NCI-H187 treated with DMSO at 0.1 percent for 48 hours (cell line): ENCODE measurements at places on chromosomes 5 and 9.

DNA sequence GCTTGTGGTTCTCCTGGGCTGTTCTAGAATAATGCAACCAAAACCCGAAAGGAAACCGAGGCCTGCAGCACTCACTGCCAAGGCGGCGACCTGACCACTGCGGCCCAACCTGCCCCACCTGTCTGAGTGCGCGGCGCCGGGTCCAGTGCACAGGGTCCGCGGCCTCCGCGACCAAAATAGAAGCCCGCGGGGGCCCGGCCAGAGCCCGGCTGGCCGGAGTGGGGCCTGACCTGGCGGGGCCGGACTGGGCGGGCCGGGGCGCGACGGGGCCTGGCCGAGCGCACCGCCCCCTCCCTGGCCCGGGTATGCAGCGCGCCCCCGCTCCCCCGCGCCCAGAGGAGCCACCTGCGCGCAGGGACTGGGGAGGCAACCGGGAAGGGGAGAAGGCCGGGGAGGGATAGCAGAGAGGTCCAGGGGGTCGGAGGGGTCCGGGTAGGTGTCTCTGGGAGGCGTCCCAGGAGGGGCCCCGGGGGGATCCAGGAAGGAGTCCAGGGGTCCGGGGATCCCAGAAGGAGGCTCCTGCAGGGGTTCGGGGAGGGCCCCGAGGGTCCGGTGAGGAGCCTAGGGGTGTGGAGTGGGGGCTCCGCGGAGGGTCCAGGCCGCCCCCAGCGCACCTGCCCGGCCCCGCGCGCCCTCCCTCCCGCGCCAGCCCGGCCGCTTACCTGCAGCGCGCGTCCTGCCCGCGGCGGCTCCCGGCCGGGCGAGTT, 503 bp downstream of the SEMA4D start:
- DNase-seq, result no peak

- DNase-seq, result no peak
Observed at GRCh38 chr9:459491-460444, 245.1 kb downstream of the DOCK8 start.

- no peak for DNase-seq
Observed at GRCh38 chr5:150999704-151000442, 20.5 kb upstream of the GPX3 start.

- DNase-seq, result no peak
Observed at GRCh38 chr9:137955586-137955985, 78.0 kb downstream of the CACNA1B start.

- DNase-seq, result no peak
Observed at GRCh38 chr5:107593009-107593408, 77.7 kb downstream of the EFNA5 start.

DNA sequence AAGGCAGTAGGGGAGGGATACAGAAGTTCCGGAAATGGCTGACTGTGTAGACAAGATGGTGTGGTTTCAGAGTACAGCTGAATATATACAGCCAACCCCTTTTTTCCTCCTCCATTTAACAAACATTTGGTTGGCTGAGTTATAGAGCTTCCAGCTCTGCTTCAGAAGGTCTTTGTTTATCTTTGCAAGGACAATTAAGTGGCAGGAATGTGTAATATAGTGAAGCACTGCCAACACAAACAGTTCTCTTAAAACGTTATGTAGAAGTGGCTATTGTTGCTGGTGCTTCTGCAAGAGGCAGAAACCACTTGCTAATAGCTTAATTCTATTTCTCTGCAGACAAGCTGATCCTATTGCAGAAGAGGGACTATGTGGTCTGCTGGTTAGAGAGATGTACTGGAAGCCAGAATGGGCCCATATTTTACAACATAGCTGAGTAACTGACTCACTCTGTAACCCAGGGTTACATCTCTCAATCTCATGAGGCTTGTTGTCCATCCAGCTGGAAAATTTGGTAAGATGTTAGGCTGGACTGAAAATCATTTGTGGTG, 62.7 kb upstream of the OSMR start:
- peak; percentile 97 for DNase-seq

DNA sequence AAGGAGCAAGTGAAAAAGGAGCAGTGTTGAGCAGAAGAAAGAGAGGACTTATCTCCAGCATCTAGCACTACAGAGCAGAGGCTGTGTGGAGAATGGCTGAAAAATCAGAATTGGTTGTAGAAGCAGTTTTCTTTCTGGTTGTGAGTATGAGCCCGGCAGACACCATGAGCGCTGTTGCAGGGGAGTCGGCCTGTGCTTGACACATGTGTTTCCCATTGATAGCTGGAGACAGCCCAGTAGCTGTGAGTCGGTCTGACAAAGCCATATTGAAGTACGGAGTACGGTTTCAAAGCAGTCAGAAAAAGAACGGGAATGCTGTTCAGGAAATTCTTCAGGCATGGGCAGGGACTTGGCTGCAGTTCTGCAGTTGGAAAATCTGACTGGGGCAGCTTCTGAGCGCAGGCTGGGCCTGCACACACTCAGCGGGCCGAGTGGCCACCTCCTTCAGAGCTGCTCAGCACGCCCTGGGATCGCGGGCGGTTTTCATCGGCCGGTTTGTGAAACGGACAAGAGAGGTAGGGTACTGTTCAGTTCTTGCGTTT, at the start of gene SGCD:
SGCD (plus strand) TSS at position 447 of the 542 bp plus-strand sequence.
- no peak for DNase-seq

- no peak for DNase-seq
Observed at GRCh38 chr5:74540622-74541021, 99.9 kb downstream of the ENC1 start.

DNA sequence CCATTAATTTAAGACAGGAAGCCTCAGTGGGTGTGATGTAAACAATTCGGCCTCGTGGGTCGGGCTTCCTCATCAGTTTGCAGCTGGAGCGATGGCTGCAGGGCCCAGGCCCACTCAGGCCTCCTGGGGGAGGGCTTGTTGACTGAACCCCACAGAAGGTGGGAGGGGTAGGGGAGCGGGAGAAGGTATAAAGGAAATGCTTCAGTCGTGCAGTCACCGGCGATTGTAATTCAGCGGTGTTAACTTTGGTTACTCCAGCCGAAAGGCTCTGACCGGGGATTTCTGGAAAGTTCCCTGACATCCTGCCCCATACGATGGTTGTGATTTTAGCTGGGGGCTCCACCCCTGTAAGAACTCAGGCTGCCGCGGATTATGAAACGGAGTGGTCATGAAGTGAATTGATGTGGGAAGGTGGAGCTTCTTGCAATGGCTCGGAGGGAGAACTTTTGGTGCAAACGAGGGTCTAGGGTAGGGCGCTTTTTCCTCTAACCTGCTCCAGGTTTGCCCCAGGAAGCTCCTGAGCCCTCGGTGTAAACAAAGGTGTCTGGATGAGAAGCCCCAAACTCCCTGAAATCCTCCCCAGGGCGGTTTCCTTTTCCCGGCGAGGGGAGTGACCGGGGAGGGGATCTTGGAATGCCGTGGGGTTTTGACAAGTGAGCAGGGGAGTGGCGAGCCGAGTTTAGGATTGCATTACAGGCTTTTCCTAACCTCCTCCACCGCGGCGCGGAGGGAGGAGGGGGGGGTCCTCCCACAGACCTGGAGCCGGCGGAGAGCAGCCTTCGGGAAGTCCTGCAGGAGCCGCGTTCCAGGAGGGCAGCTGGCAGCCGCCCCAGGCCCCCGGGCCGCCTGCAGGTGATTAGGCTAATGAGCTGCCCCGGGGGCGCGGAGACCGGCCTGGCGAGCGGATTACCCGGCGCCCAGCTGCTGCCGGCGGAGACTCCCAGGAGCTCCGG, 215.5 kb downstream of the PDZD2 start:
- no peak for DNase-seq

GRCh38 chr5:96931605-96932004, 4.3 kb upstream of the LNPEP start:
- no peak for DNase-seq

- no peak for DNase-seq
Observed at GRCh38 chr9:73054091-73054490, 97.6 kb upstream of the ANXA1 start.

GRCh38 chr5:17312358-17312757, 94.9 kb downstream of the BASP1 start:
- DNase-seq, result no peak

- no peak for DNase-seq
Observed at GRCh38 chr5:43543434-43543833, 13.4 kb downstream of the PAIP1 start.

- no peak for DNase-seq
Observed at GRCh38 chr5:6473284-6473683, 24.6 kb downstream of the UBE2QL1 start.

- no peak for DNase-seq
Observed at GRCh38 chr9:88875400-88876120, 115.7 kb upstream of the S1PR3 start.

GRCh38 chr9:25678147-25678666, at the start of gene TUSC1:
Gene TUSC1, minus strand, starts transcription at chr9:25678444. Its CDS starts 132 bp downstream, at chr9:25678312.
- no peak for DNase-seq

- DNase-seq, result no peak
Observed at GRCh38 chr5:4665911-4666310, 474.2 kb upstream of the ADAMTS16 start.

DNA sequence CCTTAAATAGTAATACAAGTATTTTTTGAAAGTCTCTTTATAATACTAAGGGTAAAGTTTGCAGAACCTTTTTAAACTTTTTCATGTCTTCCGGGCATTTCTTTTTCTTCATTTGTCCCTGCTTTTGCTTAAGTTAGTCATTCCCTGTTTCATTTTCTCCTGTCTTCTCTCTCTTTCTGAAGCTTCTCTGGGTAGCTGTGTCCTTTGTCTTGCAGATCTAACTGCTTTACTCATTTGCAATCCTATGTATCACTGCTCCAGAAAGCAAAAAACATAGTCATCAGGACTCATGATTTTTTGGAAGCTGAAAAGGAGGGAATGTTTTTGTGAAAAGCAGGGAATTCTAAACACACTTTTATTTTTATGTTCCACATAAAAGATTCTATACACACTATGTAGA, 301.7 kb downstream of the MRPS30 start:
- no peak for DNase-seq

DNA sequence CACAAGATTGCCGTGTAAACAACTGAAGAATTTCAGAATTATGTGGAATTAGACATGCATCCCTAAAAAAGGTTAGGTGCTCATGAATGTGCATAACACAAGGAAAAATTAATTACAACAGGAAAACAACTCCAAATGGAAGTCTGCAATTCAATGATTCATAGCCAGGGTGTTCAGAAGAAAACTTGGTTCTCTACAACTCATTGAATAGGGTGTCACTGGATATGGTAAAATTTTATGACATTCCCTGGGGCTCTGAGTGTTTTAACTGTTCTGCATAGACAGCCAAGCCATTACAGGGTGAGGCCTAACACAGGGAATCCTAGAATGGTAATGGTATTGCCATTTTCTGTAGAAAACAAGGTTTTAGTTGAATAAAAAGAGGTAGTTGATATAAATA, 24.4 kb upstream of the ZSWIM6 start:
- no peak for DNase-seq

- no peak for DNase-seq
Observed at GRCh38 chr5:143165049-143165880, 238.2 kb downstream of the NR3C1 start.

- no peak for DNase-seq
Observed at GRCh38 chr5:4817767-4818166, 322.4 kb upstream of the ADAMTS16 start.

GRCh38 chr9:113178087-113178486, 27.3 kb downstream of the SLC31A2 start:
- DNase-seq, result no peak

DNA sequence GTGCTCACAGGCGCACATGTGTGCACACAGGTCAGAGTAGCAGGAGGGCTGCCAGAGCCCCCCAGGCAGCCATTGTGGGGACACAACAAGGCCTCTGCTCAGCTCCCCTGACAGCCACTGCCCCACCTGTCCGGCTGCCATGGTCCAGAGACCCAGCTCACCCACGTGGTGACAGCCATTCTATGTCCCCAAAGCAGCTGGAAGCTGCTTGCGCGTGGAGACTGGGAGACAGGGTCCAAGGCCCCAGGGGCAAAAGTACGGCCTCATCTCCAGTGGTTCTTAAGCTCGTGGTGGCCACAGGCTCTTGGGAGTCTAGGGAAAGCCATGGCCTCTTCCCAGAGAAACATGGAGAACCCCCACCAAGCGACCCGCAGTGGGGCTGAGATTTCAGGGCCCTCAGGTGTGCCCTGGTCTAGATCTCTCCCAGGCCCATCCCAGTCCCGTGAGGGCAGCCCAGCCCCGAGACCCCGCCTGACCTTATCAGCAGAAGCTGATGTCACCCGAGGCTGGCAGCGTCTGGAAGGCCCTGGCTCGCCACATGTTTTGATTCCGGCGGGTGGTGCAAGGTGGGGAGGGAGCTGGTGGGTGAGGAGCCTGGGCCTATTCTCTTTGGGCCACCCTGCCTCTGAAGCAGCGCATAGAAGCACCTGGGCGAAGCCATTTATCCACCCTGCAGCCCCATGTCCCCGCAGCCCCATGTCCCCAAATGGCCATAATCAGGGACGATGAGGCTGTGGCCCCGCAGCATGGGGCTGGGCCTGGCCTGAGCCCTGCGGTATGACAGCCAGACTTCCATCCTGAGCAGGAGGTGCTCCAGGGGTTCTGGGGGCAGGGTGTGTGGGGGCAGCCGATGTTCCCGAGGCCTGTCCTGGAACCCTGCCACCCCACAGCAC, 31.7 kb downstream of the GLT6D1 start:
- no peak for DNase-seq

- no peak for DNase-seq
Observed at GRCh38 chr5:180212363-180213255, 3.6 kb upstream of the RASGEF1C start.

- no peak for DNase-seq
Observed at GRCh38 chr5:80653502-80653901, 950 bp upstream of the MSH3 start.

DNA sequence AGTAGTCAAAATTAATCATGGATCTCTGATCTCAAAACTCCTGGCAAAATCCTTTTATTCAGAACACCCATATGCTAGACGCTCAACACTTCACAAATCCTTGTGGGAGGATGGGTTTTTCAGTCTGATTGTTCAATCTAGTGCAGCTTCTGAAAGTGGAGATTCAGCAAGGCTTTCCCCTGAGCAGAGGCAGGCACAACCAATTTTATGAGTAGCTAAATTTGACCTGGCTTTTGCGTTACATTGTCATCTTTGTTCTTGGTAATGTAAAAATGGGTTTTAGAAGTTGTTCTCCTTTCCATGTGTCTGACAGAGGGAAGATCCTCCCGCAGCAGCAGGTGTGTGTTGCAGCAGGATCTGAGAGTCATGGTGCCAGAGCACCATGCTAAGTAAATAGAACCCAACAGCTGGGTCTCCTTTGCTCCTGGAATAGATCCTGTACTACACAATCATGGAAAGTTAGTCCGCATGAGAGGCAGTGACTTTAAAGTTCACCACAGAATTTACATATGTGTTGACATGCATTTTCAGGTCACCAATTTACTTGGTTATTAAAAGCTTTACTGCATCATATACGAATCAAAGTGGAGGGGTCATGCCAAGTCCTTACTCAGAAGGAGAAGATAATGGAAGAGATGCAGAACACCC, 70.1 kb upstream of the MEF2C start:
- peak; percentile 20 for DNase-seq

GRCh38 chr5:17989036-17989435, 354.8 kb downstream of the TAF11L14 start:
- DNase-seq, result no peak

- no peak for DNase-seq
Observed at GRCh38 chr9:122212473-122213004, 16.2 kb downstream of the LHX6 start.

GRCh38 chr5:107184871-107185270, 485.9 kb downstream of the EFNA5 start:
- DNase-seq, result no peak
